ENCODE measurements at places on chromosomes 16 and 17.

GRCh38 chr16:84043486-84044117 is 1.0 kb upstream of the SLC38A8 start:
- DNase-seq, result no peak

- DNase-seq, result no peak
Observed at GRCh38 chr16:27152801-27153200, 50.5 kb upstream of the KDM8 start.

- DNase-seq, result no peak
Observed at GRCh38 chr17:76138896-76139752, 1.9 kb downstream of the FOXJ1 start.

DNA sequence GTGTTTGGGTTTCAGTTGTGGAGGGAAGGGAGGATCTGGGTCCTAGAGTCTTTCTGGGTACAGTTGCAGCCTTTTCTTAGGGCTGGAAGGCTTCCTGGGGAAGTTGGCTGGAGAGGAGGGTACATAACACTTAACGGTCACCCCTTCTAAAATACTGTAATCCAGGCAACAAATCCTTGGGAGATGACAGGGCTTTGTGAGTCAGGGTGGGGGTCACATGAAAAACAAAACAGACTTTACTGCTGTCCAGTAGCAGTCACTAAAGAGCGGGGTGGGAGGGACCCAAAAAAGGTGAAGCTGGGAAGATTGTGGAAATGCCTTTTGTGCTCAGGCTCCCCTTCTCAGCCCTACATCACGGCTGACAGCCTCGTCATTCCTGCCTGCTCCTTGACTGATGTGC is 6.3 kb downstream of the SAP30BP start:
- no peak for DNase-seq

DNA sequence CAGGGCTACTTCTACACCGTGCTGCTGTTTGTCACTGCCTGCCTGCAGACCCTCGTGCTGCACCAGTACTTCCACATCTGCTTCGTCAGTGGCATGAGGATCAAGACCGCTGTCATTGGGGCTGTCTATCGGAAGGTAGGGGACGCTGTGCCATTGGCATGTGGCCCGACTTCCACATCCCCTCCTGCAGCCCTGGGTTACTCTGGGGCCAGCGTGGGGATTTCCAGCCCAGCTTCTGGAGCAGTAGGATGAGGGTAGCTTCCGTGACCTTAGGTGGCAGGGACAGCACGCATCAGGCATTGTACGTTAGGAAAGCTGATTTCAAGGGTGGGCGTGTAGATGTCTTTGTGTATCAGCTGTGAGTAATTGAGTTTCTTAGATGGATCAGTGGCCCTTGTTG is 96.5 kb downstream of the ABCC1 start:
- DNase-seq, result no peak

DNA sequence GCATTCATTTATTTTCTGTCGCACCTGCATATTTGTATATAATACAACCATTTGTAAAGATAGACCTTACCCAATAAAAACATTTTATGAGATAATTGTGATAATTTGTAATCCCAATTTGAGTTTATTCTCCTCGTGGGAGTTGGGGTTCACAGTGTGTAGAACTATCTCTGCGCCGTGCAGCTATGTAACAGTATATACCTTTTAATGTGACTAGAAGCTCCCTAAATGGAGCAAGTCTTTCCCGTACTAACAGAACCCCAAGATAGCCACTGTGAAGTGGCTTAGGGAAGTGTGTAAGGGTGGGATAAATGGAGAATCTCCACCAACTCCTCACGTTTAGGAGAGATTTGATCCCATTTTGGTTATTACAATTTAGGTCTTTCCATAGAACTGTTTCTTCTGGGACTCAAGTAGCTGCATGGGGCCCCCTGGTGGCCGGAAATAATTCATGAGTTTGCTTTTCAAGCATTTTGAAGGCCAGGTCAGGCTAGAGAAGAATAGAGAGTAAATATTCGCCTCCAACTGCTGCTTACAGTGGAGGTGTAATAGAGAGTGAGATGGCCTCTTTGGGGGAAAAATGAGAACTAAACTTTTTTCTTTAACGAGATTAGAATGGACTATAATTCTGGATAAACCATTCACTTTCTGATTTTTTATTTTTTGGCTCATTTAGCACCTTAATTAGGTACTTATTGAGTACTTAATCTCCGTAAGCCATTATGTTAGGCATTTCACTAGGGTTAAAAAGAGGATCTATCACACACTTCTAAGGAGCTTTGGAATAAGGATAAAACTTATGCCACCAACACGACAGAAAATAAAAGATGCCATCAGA is 4.5 kb downstream of the TMEM100 start:
- no peak for DNase-seq

DNA sequence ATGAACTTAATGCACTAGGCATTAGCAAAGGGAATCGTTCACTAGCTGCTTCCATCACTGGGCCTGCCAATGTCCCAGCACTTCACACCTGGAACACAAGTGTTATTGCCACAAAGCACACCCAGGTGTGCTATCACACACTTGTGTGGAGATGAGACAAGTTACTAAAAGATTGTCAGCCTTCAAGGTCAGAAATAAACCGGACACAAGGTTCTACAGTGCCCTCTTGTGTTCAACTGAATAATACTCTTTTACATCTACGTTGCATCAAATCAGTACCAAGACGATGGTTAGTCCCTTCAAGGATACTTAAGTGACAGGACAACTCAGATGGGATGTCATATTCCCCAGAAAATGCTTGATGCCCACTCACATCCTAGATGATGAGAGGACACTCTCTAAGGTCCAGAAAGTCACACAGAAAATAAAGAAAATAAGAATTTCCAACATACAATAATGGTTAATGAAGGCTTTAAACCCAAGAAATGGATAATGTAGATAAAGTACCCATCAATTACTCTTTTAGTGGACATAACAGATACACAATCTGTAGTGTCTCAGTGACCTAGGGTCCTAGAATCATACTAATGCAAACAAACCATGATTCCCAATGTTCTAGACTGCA is 16.4 kb upstream of the GLG1 start:
- DNase-seq, result no peak

DNA sequence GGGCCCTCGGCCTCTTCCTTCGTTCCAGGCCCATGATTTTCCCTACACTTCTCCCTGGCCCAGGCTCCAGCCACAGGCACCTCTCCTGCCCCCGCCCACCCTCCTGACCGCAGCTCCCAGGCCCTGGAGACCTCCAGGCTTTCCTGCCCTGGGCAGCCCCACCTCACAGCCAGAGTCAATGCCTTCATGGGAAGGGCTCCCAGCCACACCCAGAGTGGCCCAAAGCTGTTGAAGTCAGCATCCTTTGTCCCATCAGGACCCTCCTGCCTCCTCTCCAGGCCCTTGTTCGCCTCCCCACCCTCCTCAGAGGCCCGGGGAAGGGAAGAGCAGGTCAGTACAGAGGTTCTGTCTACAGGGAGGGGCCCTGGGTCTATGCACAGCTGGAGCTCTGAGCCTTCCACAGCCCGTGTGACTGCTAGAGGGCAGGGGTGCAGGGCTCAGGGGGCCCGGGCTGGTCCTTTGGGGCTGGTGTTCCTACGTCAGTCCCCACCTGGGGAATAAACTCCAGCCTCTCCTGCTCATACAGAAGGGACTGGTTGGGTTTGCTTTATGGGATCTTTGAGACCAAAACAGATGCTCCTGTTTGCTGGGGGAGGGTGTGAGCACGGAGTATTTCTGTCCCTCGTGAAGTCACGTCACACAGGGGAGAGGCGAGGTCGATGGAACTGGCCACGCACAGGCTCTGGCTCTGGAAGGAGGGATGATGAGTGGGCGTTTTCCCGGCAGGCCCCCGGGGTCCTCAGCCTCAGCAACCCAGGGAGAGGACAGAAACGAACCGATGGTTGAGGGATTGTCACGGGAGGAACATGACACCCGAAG is 20.3 kb downstream of the TRARG1 start:
- DNase-seq, result no peak

- DNase-seq, result no peak
Observed at GRCh38 chr16:83247767-83248372, 559.9 kb upstream of the HSBP1 start.

GRCh38 chr17:56678249-56679114 is 85.0 kb downstream of the NOG start:
- DNase-seq, result no peak

DNA sequence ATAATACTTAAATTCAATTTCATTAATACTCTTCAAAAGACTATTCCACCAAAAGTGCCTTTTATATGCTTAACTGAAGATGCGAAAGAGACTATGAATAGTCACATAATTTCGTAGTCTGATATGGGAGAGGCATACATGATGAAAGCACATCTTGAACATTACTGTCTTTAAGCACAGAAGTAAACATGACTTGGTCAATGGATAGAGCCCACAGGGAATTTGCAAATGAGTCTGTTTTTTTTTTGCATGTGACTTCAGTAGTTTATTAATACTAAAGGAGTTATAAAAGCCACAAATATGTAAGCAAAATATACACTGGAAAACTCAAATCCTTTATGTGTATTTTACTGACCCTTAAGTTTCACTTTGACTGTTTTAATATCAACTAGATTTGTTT is 15.9 kb downstream of the ADPRM start:
- DNase-seq, result no peak

- DNase-seq, result no peak
Observed at GRCh38 chr16:83397601-83398291, 410.0 kb upstream of the HSBP1 start.

- DNase-seq, result no peak
Observed at GRCh38 chr17:54666559-54666958, 234.1 kb upstream of the TOM1L1 start.

GRCh38 chr17:42651392-42651791 is 7.7 kb upstream of the TUBG2 start:
- DNase-seq, result no peak

- DNase-seq, result no peak
Observed at GRCh38 chr17:11557727-11558452, 40.4 kb upstream of the DNAH9 start.

GRCh38 chr17:82876602-82877379 is 37.0 kb upstream of the ZNF750 start:
- no peak for DNase-seq

GRCh38 chr17:77935121-77935571 is 23.4 kb upstream of the TNRC6C start:
- no peak for DNase-seq

GRCh38 chr16:24075931-24076716 is 180.0 kb upstream of the CACNG3 start:
- no peak for DNase-seq

GRCh38 chr17:1604831-1605528 is 23.7 kb downstream of the SLC43A2 start:
- DNase-seq, result no peak

Measured in D721Med (cell line).